ENCODE measurements at places on chromosomes 2 and 18. TPM values are rescaled to one million over a fixed set of nuclear protein-coding genes. Genes with fewer than 3 reads are reported as not detected.

TLX2 gene
- total RNA-seq, result 0.58 TPM

FBXO36 gene
- total RNA-seq, result 2.5 TPM

C1D gene
- total RNA-seq, result 23.9 TPM

ASB18 gene
- not detected for total RNA-seq

ACVR1C gene
- total RNA-seq, result 0.50 TPM

PTPRN gene
- total RNA-seq, result 3.6 TPM

FAHD2A gene
- total RNA-seq, result 23.8 TPM

KCNK3 gene
- under 0.01 TPM for total RNA-seq

WDSUB1 gene
- 10.3 TPM for total RNA-seq

GLI2 gene
- 3.2 TPM for total RNA-seq

LHCGR gene
- total RNA-seq, result not detected

RNU2-63P gene
- total RNA-seq, result not detected

FLACC1 gene
- total RNA-seq, result 2.0 TPM

SIX3 gene
- not detected for total RNA-seq

EDAR gene
- total RNA-seq, result not detected

DSG4 gene
- total RNA-seq, result not detected

HES6 gene
- total RNA-seq, result 2.9 TPM

DPYSL5 gene
- not detected for total RNA-seq

SAG gene
- not detected for total RNA-seq

IL1RL2 gene
- 2.3 TPM for total RNA-seq

PLB1 gene
- 2.0 TPM for total RNA-seq

FAM110C gene
- total RNA-seq, result not detected

THSD7B gene
- total RNA-seq, result not detected

CDC42EP3 gene
- 8.7 TPM for total RNA-seq

ERICH2 gene
- not detected for total RNA-seq
